ENCODE measurements at places on chromosomes 11 and 22. TPM values are rescaled to one million over a fixed set of nuclear protein-coding genes. Genes with fewer than 3 reads are reported as not detected.

GRK3 gene
- total RNA-seq: 1.6 TPM

P2RY2 gene
- 0.18 TPM for total RNA-seq

SYT9 gene
- 0.09 TPM for total RNA-seq

ASCL2 gene
- not detected for total RNA-seq

SAA4 gene
- total RNA-seq: 0.27 TPM

DUSP8 gene
- not detected for total RNA-seq

SLC22A12 gene
- total RNA-seq: not detected

C11orf86 gene
- not detected for total RNA-seq

SLC15A3 gene
- 18.2 TPM for total RNA-seq

FXYD6 gene
- total RNA-seq: 0.98 TPM

Data from fibroblast of the aortic adventitia (primary cell).